Suprapubic skin (tissue), 4 donors: ENCODE measurements at places on chromosomes 2 and 18.
A peak's percentile ranks its signal among the peaks of the same experiment; 100 is the strongest.

- peak overlapping the region; percentile 87 for H3K27ac ChIP-seq
- H3K4me3 ChIP-seq, result no peak overlapping the region
- no peaks in the 10 kb centered on the region for H3K27me3 ChIP-seq
- no peak for DNase-seq
Measured at GRCh38 chr2:43001055-43001378, 208.6 kb upstream of the HAAO start.

DNA sequence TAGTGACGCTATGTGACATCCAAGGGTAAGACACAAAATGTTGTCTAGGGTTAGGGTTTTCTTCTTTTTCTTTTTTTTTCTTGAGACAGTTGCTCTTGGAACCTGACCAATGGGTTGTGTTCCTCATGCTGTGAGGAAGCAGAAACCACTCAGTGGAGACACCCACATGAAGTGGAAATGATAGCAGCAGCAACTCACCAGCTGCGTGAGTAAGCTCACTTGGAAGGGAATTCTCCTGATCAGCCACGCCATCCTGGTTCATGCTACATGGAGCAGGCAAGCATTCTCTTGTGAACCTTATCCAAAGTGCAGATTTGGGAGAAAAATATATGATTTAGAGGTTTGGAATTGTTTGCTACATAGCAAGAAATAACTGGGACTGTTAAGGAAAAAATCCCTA lies 863.7 kb downstream of the EPHA4 start:
- no peak overlapping the region for H3K27ac ChIP-seq
- no peaks in the 10 kb centered on the region for H3K4me1 ChIP-seq
- no peaks in the 10 kb centered on the region for H3K27me3 ChIP-seq
- no peak for DNase-seq
- no peak overlapping the region for H3K4me3 ChIP-seq

- no peak overlapping the region for H3K4me3 ChIP-seq
- no peaks in the 10 kb centered on the region for H3K36me3 ChIP-seq
- no peak for DNase-seq
- no peaks in the 10 kb centered on the region for H3K27me3 ChIP-seq
Measured at GRCh38 chr2:70596293-70596692, 42.7 kb upstream of the TGFA start.

- DNase-seq, result no peak
- no peak overlapping the region for H3K27ac ChIP-seq
- H3K4me3 ChIP-seq, result no peak overlapping the region
- H3K36me3 ChIP-seq, result no peaks in the 10 kb centered on the region
- peaks cover 27% of the 10 kb centered on the region for H3K4me1 ChIP-seq
- peaks cover 5% of the 10 kb centered on the region for H3K27me3 ChIP-seq
Measured at GRCh38 chr2:236688563-236689392, 119.2 kb downstream of the ACKR3 start.

DNA sequence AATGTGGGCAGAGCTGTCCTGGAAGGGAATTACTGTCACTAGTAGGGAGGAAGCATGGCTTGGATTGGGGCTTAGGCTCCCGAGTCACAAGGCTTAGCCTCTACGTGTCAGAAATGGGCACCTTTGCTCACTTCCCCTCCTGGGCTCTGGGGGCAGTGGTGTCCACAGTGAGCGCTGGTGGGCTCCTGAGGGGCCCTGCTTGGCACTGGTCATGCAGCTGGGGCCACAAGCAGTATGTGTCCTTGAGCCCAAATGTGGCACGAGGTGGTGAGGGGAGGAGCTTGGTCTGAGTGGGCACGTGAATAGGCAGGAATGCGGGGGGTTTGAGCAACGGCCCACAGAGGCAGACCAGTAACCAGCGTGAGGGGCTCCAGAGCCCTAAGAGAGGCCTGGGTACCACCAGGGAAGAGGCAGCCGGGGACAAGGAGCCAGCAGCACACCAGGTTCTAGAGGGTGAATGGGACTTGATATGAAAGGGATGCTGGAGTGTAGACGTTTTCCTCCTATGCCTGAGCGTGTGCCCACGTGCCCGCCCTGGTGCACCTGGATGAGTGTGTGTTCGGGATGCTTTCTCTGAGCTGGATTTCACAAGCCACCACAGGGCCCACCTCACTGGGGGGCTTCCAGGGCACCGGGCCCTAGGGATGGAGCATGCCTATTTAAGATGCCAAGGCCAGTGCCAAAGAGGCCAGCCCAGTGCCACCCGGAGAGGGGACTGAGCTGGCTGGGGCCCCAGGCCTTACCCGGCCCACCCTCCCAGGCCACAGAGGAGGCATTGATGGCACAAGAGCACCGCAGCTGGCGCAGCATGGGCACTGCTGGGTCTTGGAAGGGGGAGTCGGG lies 22.8 kb upstream of the PTMA start:
- DNase-seq, result no peak
- H3K36me3 ChIP-seq, result no peaks in the 10 kb centered on the region
- H3K27ac ChIP-seq, result no peak overlapping the region
- H3K27me3 ChIP-seq, result no peaks in the 10 kb centered on the region
- no peak overlapping the region for H3K4me3 ChIP-seq
- peaks cover 21% of the 10 kb centered on the region for H3K4me1 ChIP-seq

DNA sequence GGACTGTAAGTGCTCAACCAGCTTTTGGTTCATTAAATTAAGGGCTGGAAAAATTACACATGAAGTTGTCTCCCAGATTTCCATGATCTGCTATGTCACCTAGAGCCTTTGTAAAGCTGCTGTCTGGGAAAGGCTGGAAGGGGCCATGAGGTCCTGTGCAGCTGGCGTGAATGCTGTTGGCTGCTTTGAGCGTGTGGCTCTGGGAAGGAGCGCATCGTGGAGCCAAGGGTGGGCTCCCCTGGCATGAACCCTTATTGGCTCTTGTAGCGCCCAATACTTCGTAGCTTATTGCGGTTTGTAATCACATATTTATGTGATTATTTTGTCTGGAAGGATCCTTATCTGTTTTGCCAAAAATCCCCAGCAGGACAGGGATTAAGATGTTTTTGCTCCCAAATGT lies 70.5 kb upstream of the LMAN1 start:
- H3K27me3 ChIP-seq, result no peaks in the 10 kb centered on the region
- no peak overlapping the region for H3K4me3 ChIP-seq
- no peaks in the 10 kb centered on the region for H3K36me3 ChIP-seq
- DNase-seq, result no peak
- no peak overlapping the region for H3K27ac ChIP-seq

GRCh38 chr2:241762933-241763369 lies 13.7 kb upstream of the GAL3ST2 start:
- DNase-seq, result peak; percentile 56
- H3K27ac ChIP-seq, result no peak overlapping the region
- no peak overlapping the region for H3K4me3 ChIP-seq
- H3K36me3 ChIP-seq, result peaks cover 28% of the 10 kb centered on the region
- no peaks in the 10 kb centered on the region for H3K4me1 ChIP-seq

DNA sequence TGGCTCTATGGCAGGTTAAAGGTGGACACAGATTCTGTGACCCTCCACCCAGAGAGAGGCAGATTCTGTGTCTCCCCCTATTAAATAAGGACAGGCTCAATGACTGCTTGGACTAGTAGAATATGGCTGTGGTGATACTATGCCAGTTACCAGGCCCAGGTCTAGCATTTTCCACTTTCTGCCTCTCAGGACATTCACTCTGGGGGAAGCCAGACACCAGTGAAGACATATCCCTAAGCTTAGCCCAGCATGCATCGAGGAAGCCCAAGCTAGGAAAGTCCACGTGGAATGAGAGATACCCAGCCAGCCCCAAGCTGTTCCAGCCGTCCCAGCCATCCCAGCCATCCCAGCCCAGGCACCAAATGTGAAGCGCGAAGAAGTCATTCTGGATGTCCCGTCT lies 40.3 kb downstream of the ST6GAL2 start:
- H3K4me3 ChIP-seq, result no peak overlapping the region
- peaks cover 10% of the 10 kb centered on the region for H3K4me1 ChIP-seq
- H3K27me3 ChIP-seq, result peaks cover 4% of the 10 kb centered on the region
- H3K27ac ChIP-seq, result no peak overlapping the region
- no peak for DNase-seq
- no peaks in the 10 kb centered on the region for H3K36me3 ChIP-seq

- H3K4me1 ChIP-seq, result no peaks in the 10 kb centered on the region
- peaks cover 4% of the 10 kb centered on the region for H3K27me3 ChIP-seq
- H3K27ac ChIP-seq, result no peak overlapping the region
- H3K36me3 ChIP-seq, result no peaks in the 10 kb centered on the region
- H3K4me3 ChIP-seq, result no peak overlapping the region
Measured at GRCh38 chr2:105235388-105236059, 6.0 kb upstream of the GPR45 start.

- no peaks in the 10 kb centered on the region for H3K36me3 ChIP-seq
- H3K27me3 ChIP-seq, result no peaks in the 10 kb centered on the region
- peak overlapping the region; percentile 96 for H3K27ac ChIP-seq
- H3K4me3 ChIP-seq, result peak overlapping the region; percentile 77
Measured at GRCh38 chr2:8680822-8681760, 765 bp upstream of the ID2 start.

- H3K4me1 ChIP-seq, result peaks cover 20% of the 10 kb centered on the region
- no peak overlapping the region for H3K4me3 ChIP-seq
- DNase-seq, result no peak
- no peak overlapping the region for H3K27ac ChIP-seq
Measured at GRCh38 chr2:203669820-203670219, 36.6 kb upstream of the CD28 start.

DNA sequence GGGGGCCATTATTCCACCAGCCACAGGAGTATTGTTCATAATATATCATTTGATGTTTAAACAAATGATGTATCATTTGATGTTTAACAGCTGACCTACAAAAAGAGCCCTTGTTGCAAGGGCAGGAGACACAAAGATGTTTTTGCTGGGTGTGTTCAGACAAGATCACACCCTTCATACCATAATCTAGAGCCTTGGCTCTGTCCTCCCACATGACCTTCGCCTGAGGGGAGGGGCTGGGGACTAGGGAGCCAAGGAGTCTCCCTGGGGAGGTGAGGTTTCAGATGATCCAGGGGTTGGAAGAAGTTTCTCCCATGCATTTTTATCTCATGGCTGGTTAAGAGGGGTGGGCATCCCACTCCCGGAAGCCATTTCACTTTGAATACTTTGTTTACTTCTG lies 33.5 kb downstream of the CDC42EP3 start:
- H3K27me3 ChIP-seq, result no peaks in the 10 kb centered on the region
- no peak overlapping the region for H3K27ac ChIP-seq
- no peaks in the 10 kb centered on the region for H3K36me3 ChIP-seq

DNA sequence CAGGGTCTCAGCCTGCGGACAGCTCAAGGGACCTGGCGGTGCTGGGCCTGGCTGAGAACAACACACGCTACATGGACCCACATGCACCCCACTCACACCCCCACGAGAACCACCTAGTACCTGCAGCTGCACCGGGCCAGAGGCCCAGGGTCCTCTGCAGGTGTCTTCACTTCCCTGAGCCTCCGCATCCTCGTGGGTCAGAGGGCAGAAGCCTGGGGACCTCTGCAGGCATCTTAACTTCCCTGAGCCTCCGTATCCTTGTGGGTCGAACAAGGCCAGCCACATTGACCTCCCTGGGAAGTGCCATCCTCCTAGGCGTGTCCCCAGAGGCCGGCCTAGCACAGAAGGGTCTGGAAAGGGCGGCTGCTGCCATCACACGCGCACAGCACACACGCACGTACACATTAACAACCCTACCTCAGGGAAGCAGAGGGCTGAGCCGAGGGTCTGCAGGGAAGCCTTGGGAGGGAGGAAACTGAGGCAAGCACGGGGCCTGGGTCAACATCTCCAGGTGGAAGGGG lies 62.5 kb upstream of the HPCAL1 start:
- H3K4me3 ChIP-seq, result no peak overlapping the region
- H3K27ac ChIP-seq, result no peak overlapping the region
- H3K4me1 ChIP-seq, result no peaks in the 10 kb centered on the region
- peaks cover 5% of the 10 kb centered on the region for H3K27me3 ChIP-seq

DNA sequence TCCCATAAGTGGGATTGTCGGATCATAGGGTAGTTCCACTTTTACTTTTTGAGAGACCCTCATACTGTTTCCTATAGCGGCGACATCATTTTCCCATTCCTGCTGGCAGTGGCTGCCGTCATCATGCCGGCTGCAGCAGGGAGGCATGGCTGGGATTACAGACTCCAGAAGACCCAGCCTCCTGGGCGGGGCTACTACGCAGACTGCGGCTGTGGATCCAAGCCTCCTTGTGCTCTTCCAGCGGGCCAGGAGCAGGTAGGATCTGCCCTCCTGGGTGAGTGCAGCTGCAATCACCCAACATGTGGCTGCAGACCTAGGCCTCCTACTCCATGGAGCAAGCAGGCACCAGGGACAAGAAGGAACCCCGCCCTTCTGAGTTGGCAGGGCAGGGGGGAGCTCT lies 359.2 kb downstream of the GALR1 start:
- H3K4me1 ChIP-seq, result no peaks in the 10 kb centered on the region
- H3K27ac ChIP-seq, result no peak overlapping the region
- H3K27me3 ChIP-seq, result no peaks in the 10 kb centered on the region
- DNase-seq, result no peak
- no peaks in the 10 kb centered on the region for H3K36me3 ChIP-seq
- H3K4me3 ChIP-seq, result no peak overlapping the region

- no peak for DNase-seq
- peaks cover 8% of the 10 kb centered on the region for H3K4me1 ChIP-seq
- no peaks in the 10 kb centered on the region for H3K27me3 ChIP-seq
- no peak overlapping the region for H3K4me3 ChIP-seq
- H3K27ac ChIP-seq, result no peak overlapping the region
- no peaks in the 10 kb centered on the region for H3K36me3 ChIP-seq
Measured at GRCh38 chr2:100178085-100178788, 35.8 kb upstream of the AFF3 start.

DNA sequence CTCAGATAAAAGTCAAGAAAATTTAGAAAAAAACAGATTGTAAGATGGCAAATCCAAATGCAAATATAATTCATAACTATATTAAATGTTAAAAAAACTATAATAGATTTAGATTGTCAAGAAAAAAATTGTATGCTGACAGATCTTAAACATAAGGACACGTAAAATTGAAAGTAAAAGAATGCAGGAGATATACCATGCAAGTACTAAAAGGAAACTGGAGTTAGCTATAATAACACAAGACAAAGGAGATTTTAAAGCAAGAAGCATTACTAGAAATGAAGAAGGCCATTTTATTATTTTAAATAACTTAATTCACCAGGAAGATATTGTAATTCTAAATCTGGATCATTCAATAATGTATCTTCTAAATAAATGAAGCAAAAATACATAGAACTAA lies 48.3 kb downstream of the TTC21B start:
- DNase-seq, result no peak
- H3K27ac ChIP-seq, result no peak overlapping the region
- H3K27me3 ChIP-seq, result no peaks in the 10 kb centered on the region
- H3K4me1 ChIP-seq, result peaks cover 6% of the 10 kb centered on the region

DNA sequence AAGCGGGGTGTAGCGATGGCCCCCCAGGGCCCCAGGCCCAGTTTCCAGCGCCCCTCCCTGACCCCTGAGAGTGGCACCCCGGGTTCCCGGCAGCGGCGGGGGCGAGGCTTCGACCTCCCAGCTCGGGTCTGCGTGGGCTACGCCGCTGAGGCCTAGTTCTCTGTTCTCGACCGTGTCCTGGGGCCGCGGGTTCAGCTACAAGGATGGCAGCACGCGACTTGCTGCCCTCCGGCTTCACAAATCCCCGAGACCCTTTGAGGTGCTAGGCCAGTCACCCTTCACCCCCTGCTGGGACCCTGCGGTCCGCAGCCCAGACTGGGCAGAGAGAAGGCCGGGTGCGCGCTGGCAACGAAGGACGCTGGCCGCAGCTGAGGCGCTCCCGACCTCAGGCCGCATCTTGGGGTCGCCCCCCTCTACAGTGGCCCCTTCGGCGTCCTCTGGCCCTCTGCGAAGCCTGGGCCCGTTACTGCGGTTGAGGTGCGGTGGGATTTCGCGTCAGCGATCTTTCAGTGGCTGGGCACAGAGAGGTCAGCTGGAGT lies 1.2 kb downstream of the OTX1 start:
- DNase-seq, result no peak
- H3K27me3 ChIP-seq, result peaks cover 91% of the 10 kb centered on the region
- H3K4me3 ChIP-seq, result peak overlapping the region; percentile 71
